ENCODE measurements at places on chromosomes 6 and 20.

DNA sequence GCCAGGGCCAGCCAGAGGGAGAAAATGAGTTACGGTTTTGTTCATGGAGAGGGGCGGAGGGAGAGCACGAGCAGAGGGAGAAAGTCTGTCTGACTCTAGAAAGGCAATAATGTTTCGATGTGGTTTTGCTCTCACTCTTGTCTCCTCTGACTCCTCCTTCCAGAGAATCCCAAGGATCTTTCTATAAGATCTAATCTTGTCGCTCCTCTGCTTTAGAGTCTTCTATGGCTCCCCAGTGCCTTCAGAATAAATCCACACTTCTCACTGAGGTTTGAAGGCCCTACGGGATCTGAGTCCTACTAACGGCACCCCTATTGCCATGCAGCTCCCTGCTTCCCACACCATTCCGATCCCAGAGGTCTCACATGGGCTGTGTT is 66.8 kb downstream of the KCNB1 start:
- DNase-seq = no peak

DNA sequence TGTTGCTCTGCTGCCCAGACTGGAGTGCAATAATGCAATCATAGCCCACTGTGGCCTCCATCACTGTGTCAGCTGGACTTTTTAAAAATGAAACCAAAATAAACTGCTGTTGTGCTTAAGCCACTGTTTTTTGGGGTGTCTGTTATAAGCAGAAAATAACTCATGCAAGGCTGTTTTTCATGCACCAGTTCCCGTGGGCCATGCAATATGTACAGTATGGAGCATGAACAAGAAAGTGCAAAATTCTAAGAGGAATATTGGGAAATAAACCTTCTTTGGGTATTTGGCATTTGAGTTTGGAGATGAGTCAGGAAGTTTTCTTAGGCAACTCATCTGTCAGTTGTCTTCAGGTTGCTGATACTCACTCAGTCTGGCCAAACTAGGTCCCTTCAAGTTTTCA is 14.9 kb upstream of the ZFAND3 start:
- no peak for DNase-seq

GRCh38 chr6:155186052-155186658 is 77.7 kb upstream of the CLDN20 start:
- DNase-seq = no peak

DNA sequence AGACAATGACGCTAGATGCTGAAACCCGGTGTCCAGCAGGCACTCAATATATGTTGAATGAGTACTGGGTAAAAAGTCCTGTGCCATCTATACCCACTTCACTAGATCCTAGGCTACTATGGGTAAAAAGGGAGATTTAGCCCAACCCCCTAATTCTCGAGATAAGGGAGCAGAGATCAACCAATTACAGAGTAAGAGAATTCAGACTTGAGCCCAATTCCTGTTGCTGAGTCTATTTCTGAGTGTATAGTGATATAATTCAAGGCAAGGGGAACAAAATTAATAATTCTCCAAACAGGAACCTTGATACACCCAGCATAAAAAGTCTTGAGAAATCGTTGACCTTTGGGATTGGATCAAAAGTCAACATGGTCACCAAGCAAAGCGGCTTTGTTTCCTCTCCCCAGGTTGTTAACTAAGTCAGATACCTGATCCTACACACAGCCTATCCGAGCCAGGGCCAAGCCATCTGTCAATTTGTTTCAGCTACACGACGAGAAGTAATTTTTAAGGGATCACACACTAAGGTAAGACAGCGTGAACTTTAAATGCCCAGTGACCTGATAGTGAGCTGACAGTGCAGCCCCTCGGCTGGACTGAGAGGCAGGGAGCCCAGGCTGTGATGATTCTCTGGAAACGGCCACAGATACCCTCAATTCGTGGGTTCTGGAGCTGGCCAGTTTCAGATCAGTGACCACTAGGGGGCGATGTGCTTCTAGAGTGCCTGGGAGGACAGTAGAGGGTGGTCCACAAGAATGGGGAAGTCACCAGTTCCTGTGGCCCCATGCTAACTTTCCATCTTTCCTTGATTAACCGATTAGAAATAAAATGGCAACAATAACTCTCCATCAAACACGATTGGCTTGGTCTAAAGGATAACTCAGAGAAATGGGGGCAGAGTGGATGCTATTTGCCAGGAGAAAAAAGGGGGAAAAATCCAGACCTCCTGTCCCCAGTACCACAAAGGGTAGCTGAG is 46.2 kb downstream of the SLC22A23 start:
- peak; percentile 30 for DNase-seq

GRCh38 chr6:722077-722524 is 29.2 kb upstream of the EXOC2 start:
- peak; percentile 7 for DNase-seq

DNA sequence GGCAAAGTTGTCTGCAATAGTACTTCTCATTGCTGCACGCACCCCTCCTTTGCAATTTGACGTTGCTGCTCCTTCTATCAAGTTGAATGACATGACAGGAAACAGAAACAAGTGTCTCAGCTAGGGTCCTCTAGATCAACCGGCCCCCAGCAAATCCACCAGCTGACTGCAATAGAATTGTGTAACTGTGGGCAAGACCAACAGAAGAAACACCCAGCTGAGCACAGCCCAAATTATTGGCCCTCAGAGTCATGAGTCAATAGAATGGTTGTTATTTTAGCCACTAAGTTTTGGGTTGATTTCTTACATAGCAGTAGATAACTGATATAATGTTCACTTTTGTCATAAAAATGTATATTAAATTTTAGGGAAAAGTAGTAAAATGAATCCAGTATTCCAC is 202.7 kb downstream of the MAFB start:
- DNase-seq = no peak

- DNase-seq = no peak
These were observed 246.1 kb downstream of the RIMS1 start for GRCh38 chr6:72132427-72132826.

GRCh38 chr20:38514947-38515346 is 42.3 kb downstream of the RALGAPB start:
- DNase-seq = no peak

- no peak for DNase-seq
These were observed 3.3 kb downstream of the ZSWIM3 start for GRCh38 chr20:45860560-45861220.

DNA sequence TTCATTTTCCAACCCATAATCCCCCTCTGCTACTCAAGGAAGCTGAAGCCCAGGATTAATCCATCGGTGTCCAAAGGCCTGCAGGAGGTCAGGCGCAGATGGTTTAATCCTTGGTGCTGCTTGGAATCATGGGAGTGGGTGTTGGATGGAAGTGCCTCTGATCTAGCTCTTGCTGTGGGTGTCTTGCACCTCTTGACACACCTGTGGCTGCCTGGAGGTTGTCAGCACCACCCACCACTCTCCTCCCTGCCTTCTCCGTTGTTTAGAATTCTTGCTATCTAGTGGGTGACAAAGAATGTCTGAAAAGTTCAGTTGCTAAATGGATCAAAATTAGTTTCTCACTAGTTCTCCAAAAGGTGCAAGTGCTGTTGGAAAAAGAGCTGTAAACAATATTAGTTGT is 1074.4 kb upstream of the FLRT3 start:
- DNase-seq = no peak

DNA sequence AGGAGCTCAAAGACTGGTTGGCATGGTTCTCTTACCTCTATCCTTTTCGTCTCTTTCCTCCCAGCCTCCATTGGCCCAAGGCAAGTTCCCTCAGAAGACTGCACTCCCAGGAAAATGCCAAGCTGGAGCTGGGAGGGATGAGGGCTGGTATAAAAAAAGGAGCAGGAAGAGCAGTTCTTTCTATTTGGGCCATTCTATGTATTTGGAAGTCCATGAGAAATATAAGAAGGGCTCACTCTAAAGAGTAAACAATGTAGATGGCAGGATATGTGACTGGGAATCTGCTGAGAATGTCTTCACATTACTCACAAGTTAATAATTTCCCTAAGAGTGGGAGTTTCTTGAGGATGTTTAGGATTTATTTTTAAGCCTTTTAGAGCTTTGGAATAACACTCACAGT is 36.6 kb upstream of the ADTRP start:
- DNase-seq = no peak

Data from occipital lobe (tissue), 3 donors.